ENCODE measurements at places on chromosomes 7 and 10.

GRCh38 chr7:20797462-20798080 is 10.9 kb upstream of the SP8 start:
- no peak for DNase-seq

DNA sequence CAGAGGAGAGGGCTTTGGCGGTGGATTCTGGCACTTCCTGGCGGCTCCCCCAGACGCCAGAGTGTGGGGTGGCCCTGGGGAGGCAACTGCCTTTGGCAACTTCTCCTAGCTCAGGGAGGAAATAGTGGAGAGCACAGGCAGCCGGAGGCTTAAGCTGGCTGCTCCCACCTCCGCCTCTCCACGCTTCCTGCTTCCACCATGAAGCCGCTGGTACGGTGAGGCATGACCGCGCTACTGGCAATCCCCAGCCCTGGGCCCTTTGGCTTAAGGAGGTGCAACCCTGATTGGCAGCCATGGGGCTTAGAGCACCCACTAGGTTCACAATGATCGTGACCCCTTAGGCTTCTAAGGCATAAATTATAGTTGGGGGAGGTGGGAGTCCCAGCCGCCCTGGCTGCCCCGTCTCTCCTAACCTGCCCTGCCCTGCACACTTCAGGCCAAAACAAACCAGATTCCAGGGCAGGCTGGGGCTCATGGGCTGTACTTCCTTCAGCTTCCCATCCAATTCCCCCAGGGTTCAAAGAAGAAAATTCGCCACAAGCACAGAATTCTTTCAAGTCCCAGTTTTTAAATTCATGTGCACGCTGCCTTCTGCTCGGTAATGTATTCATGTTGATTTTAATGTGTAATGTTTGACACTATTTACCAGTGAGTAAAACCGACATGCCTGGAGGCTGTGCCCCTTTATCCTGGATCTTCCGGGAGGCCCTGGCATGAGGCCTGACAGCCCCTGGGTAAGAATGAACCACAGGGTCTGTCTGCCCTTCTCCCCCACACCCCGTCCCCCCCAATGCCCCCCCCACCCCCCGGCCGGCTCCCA is 90.7 kb upstream of the LRRC4 start:
- DNase-seq, result no peak

DNA sequence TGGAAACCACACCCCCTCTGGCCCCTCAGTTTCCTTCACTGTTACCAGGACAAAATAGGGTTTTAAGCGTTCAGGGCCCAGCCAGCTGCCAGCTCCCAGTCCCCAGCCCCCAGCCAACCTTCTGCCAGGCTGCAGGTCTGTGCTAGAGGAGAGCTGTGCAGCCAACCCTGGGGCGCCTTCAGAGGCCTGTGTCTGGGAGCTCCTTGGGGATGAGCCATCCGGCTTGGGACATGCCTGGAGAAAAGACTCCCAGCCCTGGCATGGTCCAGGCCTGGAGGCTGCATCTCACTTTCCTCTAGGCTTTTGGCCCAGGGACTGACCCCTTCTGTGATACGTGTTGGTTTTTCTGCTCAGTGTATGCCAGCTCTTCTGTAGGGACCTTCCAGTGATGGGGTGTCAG is 487.6 kb upstream of the MGMT start:
- no peak for DNase-seq

GRCh38 chr7:105189859-105190492 is 176.0 kb downstream of the KMT2E start:
- no peak for DNase-seq

- DNase-seq, result no peak
Measured at GRCh38 chr10:113422371-113422770, 130.5 kb upstream of the HABP2 start.
